ENCODE measurements at places on chromosomes 3 and 15.
A peak's percentile ranks its signal among the peaks of the same experiment; 100 is the strongest.

DNA sequence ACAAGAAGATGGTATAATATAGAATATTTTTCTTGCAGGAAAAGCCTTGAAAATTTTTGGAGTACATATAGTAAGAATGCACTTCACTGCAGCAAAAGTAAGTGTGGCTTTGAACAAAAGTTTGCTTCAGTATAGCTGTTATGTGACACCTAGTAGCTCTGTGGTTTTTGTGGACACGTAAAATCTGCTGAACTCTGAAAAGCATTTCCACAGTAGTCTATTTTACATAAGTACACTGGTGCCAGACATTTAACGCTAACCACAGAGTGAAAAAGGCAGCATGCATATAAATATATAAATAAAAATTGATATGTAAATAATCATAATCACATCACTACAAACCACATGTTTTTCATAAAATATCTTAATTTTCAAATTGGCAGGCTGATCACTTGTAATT is 39.8 kb downstream of the CGGBP1 start:
- DNase-seq = no peak

GRCh38 chr3:95082191-95082590 is 1019.3 kb downstream of the NSUN3 start:
- DNase-seq = no peak

DNA sequence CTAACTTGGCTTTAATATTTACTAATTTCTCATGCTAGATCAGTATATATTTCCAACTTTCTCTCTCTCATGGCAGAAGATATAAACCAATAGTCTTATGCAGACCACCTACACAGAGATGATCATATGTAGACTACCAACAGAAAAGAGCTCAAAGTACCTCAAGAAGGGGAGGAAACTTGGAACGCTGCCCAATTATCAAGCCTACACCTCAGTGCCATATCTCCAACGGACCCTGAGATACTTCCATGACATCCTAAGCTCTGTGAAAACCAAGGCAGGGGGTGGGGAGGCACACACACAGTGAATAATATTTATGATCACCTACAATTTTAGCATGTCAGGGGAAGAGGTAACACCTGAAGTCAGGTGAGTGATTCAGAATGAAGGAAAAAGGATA is 100.6 kb downstream of the STAG1 start:
- DNase-seq = no peak

- DNase-seq = peak; percentile 83
Observed at GRCh38 chr3:124158168-124158881, 166.4 kb upstream of the ROPN1 start.

GRCh38 chr15:93987068-93987467 is 244.3 kb upstream of the MCTP2 start:
- no peak for DNase-seq

DNA sequence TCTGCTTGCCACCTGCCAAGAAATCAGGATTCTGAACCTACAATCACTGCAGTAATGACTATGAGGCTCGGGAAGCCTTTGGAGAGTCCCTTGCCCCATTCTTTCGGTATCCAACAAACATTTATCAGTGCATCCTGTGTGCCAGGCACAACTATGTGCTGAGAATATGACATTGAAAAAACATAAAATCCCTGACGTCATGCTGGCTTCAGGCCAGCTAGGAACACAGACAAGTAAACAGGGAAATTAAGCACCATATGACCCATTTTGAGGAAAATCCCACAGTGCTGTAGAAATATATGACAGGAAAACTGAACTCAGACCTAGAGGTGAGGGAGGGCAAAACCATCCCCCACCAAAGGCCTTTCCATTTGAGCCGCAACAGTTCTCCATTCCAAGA is 34.1 kb upstream of the DET1 start:
- no peak for DNase-seq

- no peak for DNase-seq
Observed at GRCh38 chr3:177946048-177946447, 590.2 kb upstream of the KCNMB2 start.

- DNase-seq = peak; percentile 27
Observed at GRCh38 chr3:20038699-20039465, 1.4 kb upstream of the KAT2B start.

- no peak for DNase-seq
Observed at GRCh38 chr15:25624504-25625177, 185.8 kb upstream of the UBE3A start.

DNA sequence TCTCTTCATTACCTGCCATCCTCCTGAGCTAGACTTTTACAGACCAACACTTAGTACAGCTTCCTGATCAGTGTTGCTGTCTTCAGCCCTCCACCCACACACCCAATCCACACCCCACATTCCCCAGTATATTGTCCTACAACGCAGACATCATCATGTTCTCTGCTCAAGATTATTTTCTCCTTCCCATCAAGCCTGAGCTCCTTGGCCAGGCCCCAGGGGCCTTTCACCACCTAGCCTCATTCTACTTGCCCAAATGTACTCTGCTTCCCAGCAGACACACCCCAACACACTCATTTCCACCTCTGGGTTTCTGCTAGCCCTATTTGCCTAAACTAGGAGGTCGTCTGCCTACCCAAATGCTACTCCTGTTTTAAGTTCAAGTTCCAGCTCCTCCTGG is 37.0 kb downstream of the DAPK2 start:
- no peak for DNase-seq

GRCh38 chr3:12972781-12973702 is 100.2 kb downstream of the IQSEC1 start:
- no peak for DNase-seq

DNA sequence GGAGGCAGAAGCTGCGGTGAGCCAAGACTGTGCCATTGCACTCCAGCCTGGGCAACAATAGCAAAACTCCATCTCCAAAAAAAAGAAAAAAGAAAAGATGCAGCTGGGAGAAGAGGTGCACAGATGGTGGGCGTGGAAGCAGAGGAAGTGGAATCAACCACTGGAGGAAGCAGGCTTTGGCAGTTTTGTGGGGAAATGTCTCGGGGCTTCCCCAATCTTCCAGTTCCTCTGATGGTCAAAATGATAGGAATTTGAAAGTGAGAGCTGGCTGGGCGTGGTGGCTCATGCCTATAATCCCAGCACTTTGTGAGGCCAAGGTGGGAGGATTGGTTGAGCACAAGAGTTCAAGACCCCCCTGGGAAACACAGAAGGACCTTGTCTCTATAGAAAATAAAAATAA is 48.1 kb upstream of the SMAD3 start:
- DNase-seq = no peak

DNA sequence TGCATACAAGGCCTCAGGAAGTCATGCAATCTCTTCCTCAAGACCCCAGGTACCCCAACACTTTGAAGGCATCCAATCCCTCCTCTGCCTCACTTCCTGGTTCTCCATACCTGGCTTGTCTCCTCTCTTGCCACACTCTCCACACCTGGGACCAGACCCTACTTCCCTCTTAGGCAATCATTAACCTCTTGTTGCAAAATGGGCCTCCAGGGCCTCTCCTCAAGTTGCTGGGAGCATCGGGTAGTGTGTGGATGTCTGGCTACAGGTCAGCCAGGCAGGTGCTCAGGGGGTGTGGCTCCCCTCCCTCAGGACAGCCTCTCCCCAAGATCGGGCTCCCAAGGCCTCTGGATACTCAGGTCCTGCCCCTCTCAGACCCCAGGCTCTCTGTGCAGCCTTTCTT is 8.6 kb downstream of the PLA2G4E start:
- DNase-seq = no peak

GRCh38 chr3:52471371-52472238 is 16.2 kb downstream of the NISCH start:
- DNase-seq = no peak

GRCh38 chr3:192570821-192571791 is 156.2 kb downstream of the FGF12 start:
- DNase-seq = peak; percentile 7

DNA sequence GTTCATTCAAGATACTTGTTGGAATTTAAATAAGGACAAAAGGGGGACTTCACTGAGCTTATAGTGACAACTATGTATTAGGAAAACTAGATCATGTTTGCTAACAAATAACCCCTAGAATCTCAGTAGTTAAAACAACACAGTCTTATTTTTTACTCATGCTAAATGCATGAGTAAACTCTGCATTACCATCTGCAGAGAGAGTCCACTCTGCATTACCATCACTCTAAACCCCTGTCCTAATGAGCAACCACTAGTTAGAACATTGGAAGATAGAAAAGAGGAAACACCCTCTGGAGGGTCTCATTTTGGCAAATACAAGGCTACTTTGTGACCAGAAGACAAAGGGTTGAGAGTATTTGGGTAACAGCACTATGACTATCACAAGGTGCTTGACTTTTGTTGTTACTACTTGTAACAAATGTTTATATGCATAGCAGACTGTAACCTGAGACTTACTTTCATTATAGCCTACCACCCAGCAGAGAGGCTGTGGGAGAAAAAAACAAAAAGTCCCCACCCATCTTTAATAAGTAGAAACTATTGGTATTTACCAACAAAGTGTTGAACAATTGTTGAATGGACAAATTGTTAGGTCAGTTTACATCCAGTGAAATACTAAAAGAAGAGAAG is 99.1 kb downstream of the OXSM start:
- no peak for DNase-seq

GRCh38 chr3:156150434-156151066 is 30.2 kb downstream of the KCNAB1 start:
- peak; percentile 70 for DNase-seq

- DNase-seq = no peak
Observed at GRCh38 chr3:41630708-41631107, 331.2 kb downstream of the ULK4 start.

GRCh38 chr3:37129871-37130270 is 44.5 kb downstream of the LRRFIP2 start:
- DNase-seq = no peak

GRCh38 chr3:99648516-99648915 is 10.1 kb downstream of the COL8A1 start:
- no peak for DNase-seq

DNA sequence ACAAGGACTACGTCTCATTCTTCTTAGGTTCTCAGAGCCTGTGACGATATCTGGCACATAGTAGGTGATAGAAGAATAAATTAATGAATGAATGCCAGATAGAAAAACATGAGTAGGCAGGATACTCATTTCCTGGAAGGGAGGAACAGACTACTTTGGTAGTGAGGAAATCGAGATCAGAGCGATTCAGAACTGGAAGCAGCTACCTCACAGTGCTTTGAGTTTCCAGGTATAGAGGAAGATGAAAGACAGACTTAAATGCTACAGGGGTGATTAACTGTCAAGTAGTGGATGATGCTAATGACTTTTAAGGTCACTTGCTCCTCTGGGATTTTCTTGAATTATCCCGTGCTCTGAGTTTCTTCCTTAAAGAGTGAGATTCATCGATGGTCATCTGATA is 951.5 kb upstream of the CFAP20DC start:
- no peak for DNase-seq
